AG20443 (cell line): ENCODE measurements at places on chromosomes 5 and 9.

GRCh38 chr9:85430659-85431338 is 311.0 kb downstream of the AGTPBP1 start:
- no peak for DNase-seq

GRCh38 chr5:172793577-172794488 is 22.8 kb upstream of the DUSP1 start:
- no peak for DNase-seq

DNA sequence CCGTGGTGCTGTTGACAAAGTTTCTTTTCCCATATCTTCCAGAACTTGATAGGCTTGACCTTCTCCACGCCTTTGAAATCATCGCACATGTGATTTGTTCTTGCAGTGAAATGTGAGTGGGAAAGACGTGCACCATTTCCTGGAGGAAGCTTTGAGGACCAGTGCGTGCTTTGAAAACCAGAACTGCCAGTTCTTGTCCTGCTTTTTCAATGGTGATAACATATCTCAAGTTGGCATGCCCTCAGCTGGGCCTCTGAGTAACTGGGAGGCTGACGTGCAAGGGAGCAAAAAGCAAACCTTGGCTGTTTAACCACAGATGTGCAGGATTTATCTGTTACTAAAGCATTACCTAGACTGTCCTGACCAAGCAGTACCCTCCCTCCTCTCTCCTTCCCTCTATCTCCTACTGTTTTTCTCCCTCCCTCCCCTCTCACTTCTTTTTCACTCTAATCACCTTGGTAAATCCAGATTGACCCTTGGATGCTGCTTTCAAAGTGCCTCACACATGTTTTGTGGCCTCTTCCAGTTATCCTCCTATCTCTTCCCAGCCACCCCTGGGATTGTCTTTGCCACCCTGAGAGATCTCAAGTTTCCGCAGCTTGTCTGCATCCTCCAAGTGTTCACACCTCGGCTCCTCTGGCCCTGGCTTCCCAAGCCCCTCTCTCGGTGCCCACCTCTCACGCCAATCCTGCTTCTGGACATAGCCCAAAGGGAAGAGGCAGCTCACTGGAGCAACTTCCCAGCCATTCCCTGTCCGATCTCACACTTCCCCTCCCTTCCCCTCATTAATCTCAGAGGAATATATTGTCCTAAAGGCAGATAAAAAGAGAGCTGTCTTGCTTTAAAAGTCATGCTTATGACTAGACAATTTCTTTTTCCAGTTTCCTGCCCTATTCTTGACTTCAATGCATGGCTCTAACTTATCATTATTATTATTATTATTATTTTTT is 198.3 kb downstream of the ERCC6L2 start:
- no peak for DNase-seq

DNA sequence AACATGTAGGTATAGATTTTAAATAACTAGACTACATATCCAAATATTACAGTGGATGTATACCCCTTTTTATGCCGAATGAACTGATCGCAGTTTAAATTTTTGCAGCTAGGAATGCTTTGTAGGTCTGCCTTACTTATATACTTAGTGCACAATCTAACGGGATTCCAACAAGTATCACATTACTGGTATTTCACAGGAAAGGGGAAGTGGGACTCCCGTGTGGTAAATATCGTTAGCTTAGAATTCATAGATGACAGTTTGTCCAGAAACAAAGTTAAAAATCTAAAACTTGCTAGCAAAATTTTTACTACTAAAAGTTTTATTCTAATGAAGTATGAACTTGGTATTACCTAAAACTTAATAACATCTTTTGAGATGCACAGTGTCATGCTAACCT is 193.5 kb upstream of the TLX3 start:
- DNase-seq: no peak

GRCh38 chr9:79196606-79197005 is 375.2 kb upstream of the TLE4 start:
- peak; percentile 53 for DNase-seq

- no peak for DNase-seq
Observed at GRCh38 chr5:175811589-175811988, 59.8 kb upstream of the CPLX2 start.

GRCh38 chr9:135039266-135039870 is 48.1 kb upstream of the OLFM1 start:
- DNase-seq: no peak

- peak; percentile 21 for DNase-seq
Observed at GRCh38 chr5:110757118-110757729, 18.4 kb downstream of the SLC25A46 start.

- DNase-seq: no peak
Observed at GRCh38 chr5:80615266-80615914, 39.1 kb upstream of the MSH3 start.

- no peak for DNase-seq
Observed at GRCh38 chr5:32523625-32524024, 61.7 kb upstream of the SUB1 start.

DNA sequence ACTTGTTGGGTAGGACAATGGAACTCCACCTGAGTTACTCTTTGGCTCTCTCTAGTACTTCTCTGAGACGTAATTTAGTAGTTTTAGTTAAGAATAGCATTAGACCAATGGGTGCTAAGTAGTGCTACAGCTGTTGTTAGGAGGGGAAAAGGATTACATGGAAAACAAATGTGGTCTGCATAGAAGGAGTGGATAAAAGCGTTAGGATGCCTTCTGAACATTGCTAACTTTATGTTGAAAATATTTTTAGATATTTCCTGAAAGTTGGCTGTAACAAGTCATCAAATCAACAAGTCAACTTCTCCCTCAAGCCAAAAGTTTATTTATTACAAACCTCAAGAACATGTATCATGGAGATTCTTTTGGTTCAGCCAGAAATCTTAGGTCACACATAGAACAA is 409.5 kb upstream of the MEF2C start:
- no peak for DNase-seq

DNA sequence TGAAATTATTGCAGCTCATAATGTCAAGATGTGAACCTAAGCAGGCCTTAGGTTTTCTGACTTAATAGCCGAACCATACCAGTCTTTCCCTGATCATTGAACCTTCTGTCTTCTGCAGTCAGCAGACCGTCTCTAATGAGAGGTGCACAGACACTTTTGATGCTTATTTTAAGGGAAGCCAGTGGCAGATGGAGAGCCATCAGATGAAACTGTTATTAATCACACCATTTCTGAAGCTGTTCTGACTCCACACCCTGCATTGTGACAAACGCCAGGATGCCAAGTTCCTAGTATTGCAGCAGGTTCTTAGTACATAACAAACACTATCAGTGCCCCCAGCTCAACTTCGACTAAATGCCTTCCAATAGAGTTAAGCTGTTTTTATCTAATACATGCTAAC is 43.0 kb downstream of the PIK3R1 start:
- no peak for DNase-seq

DNA sequence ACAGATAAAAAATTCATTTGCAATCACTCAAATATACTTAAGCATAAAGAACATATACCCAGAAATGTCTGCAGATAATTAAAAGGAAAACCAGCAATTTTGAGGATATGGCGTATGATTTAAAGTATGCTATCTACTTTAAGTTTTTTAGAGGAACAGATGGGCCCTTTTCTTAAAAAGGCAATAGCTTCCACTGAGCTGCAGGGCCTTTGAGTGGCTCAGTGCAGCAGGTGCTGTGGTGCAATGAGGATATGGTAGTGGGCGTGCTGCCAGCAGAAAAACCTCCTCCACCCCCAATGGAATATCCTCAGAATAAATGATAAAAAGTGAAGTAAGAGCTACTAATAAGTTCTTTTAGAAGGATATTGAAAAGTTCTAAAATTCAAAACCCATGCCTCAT is 814.5 kb downstream of the MTRR start:
- DNase-seq: no peak
